ENCODE measurements at places on chromosomes 16 and 17. TPM values are rescaled to one million over a fixed set of nuclear protein-coding genes. Genes with fewer than 3 reads are reported as not detected.
A peak's percentile ranks its signal among the peaks of the same experiment; 100 is the strongest.

GRCh38 chr17:29193146-29193545 is 12.9 kb upstream of the MYO18A start:
- no peak for DNase-seq

GRCh38 chr17:19407601-19408345 is 3.3 kb upstream of the RNF112 start:
- peak; percentile 3 for DNase-seq

GRCh38 chr17:66299711-66300110 is 2.7 kb upstream of the PRKCA start:
- no peak for DNase-seq

DNA sequence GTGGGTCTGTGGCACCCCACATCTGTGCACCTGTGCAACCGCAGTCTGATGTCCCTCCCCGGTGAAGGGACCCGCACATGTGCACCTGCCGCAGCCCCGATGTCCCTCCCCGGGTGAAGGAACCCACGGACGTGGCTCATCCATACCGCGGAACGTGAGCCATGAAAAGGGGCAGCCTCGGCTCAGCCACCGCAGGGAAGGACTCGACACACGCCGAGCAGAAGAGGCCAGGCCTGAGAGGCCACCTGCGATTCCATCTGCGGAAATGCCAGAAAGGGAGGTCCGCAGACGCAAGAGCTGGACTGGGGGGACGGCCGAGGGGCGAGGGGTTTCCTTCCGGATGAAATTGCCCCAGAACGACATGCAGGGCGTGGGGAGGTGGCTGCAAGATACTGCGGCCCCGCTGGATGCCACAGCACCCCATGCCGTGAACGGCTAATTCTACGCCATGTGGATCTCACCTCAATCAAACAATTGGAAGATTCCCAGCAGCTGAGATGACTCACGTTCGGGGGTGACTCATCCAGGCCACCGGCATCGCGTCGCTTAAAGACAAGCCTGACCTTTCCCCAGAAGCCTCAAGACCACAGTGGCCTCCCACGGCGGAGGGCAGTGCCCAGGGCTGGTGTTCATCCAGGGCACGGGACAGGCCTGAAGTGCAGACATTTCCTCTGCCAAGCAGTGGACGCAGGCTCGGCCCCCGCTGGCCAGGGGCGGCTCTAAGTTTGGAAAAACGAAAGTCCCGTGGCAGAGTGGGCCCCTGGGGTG is 21.0 kb downstream of the SOX8 start:
- DNase-seq, result peak; percentile 77

- DNase-seq, result peak; percentile 38
These were observed 234.4 kb downstream of the ZNF423 start for GRCh38 chr16:49621241-49622083.

GRCh38 chr17:42744283-42744805 is 496 bp downstream of the EZH1 start:
- peak; percentile 88 for DNase-seq

SLFN14 gene
- not detected for polyA plus RNA-seq

NLRC3 gene
- 0.15 TPM for polyA plus RNA-seq

GGNBP2 gene
- 52.2 TPM for polyA plus RNA-seq

PCTP gene
- 24.3 TPM for polyA plus RNA-seq

Measured in hepatocyte (in vitro differentiated cells).